CD4-positive, alpha-beta T cell treated with Interleukin-17A for 4 hours (primary cell): ENCODE measurements at places on chromosomes 1 and 21.

- DNase-seq, result peak; percentile 58
Measured at GRCh38 chr1:25799935-25800702, at the start of gene SELENON. TSS of gene SELENON (plus strand) at chr1:25800193. CDS start at chr1:25800231, 38 bp downstream.

DNA sequence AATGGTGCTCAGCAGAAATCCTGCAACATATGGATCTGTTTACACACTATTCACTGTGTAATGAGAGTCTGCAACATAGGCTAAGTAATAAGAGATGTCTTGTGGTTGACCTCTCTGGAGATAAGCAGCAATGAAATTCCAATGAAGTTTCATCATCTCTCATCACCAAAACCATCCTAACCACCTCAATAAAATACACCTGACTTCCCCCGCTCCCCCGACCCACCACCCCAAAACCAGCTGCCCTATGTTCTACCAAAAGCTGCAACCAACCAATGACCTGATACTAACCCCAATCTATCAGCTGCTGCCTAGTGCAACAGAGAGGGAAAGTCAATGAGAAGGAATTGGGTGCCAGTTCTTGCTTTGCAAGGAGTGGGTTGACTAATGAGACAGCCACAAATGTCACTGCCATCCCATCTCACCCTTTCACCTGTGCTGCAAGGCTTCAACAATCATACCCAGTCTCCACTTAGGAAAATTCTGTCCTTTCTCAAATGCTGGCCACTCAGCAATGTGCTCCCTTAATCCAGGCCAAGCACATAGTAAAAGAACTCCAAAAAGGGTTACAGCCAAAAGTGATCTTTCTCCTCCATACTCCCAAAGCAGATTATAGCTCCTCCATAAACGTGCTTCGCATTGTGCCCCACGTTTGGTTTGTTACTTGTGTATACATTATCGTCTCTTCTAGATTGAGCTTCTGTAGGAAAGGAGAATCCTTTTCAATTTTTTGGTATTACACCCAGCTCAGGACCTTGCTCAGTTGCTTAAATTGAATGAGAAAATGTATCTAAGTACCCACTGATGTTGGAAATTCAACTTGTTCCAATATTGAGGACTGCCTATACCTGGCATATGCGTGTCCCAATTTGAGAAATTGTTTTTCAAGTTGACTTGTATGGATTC is 29.0 kb downstream of the MRPL39 start:
- DNase-seq, result no peak

GRCh38 chr1:54337928-54338327 is 68.3 kb downstream of the SSBP3 start:
- peak; percentile 37 for DNase-seq

DNA sequence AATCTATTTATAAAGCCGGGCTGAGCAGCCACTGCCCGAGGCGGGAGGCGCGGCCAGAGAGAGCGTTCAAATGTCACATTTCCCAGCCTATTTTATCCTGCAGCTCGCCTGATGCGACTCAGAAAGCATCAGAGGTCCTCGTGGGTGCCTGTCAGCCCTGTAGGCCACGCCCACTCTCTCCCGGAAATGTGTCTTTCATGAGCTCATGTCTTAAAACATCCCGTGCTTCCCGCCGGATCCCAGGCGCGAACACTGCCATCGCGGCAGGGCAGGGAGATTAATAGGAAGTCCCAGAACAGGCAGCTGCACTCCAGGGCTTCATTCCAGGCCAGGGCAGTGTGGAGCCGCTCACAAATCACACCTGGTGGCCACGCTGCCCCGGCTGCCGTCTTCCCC is 117.5 kb downstream of the PRDM16 start:
- no peak for DNase-seq
